Inflammatory macrophage treated with lipopolysaccharide for 1 hour (primary cell): ENCODE measurements at places on chromosomes 5 and 9.

GRCh38 chr5:65916636-65917035 is 9.7 kb upstream of the ERBIN start:
- no peak for DNase-seq

- DNase-seq = no peak
These were observed 26.7 kb downstream of the CLTA start for GRCh38 chr9:36217256-36217968.

- no peak for DNase-seq
These were observed 16.7 kb downstream of the MAMDC2 start for GRCh38 chr9:70060148-70060882.

GRCh38 chr5:97658116-97658900 is 475.3 kb upstream of the RIOK2 start:
- DNase-seq = no peak

GRCh38 chr9:104389341-104389740 is 114.7 kb upstream of the OR13F1 start:
- no peak for DNase-seq

DNA sequence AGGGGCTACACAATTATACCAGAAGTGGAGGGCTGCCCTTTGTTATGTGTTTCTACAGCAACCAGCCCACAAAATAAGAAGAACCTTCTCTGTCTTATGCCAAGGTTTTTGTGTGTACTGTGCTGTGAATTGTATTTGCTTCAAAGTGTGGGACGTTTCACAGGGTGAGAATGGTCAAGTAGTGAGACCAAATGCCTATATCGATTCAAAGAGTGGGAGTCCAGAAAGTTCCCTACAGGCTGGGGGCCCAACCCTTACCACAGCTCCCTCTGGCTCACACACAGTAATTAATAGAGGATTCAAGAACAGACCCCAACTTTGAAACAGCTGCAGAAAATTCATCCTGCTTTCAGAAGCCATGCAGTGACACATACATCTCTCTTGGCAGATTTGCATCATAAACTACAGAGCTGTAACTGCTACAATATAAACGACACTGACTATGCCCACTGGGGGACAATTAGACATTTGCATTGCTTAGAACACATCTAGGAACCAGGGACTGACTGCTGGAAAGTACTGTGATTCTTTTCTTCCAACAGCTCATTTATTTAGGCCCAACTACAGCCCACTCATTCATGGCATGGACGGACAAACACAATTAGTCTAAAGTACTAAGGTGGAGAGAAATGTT is 12.8 kb downstream of the ENC1 start:
- no peak for DNase-seq

DNA sequence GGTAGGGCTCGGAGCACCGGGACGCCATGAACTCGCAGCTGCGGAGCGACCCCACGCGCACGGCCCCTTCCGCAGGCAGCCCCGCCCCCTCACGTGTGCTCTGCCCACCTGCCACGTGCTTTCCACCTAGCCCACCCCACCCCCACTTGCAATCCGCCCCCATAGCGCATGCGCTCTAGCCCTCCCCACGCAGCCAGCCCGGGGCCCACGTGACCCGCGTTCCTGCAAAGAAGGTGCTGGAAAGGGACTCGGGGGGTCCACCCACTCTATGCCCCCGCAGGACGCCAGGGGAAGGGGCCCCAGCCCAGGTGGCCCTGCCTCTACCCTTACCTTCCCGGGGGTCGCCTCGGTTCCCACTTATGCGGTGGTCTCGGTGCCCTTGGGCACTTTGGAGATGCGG is at the start of gene SOHLH1:
SOHLH1 (minus strand) TSS at position 42 of the 400 bp plus-strand sequence; CDS start at position 28, 14 bp downstream.
- no peak for DNase-seq

DNA sequence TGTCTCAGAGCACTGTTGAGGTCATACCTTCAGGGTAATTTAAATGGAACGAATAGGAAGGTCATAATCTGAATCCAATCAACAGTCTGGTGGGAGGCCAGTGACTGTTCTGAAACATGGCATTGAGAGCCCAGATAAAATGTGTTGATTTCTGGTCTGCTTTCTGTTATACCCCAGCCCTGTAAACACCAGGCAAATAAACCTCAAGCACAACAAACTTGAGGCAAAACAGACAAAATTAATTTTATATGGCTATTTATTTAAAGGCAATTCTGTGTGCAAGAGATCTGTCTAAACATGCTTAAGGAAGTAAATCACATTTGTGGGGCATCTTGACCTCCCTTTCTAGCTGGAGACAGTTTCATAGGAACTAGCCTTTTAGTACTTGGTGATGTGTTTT is 140.9 kb upstream of the SPEF2 start:
- DNase-seq = no peak

- no peak for DNase-seq
These were observed 87.6 kb downstream of the SEMA6A start for GRCh38 chr5:116487045-116487444.

DNA sequence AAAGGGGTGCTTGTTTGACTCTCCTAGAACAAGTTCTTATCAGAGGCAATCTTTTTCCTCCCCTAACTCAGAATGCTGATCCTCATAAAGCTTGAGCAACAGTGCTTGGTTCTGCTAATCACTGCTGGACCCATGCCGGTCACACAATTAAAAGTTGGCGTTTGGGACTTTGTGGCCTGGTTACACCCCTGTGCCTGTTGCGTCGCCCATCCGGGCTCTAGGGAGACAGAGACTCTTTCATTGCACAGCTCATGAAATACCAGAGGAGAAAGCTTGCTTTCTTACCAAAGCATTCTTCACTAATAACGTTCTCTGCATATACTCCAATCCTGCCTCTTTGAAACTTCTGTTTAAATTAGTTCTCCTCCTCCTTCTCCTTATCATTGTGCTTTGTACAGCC is 301.1 kb downstream of the NR3C1 start:
- DNase-seq = no peak

GRCh38 chr9:131470581-131470991 is 32.1 kb upstream of the POMT1 start:
- no peak for DNase-seq

GRCh38 chr5:79613549-79613948 is 1.3 kb downstream of the TENT2 start:
- DNase-seq = peak; percentile 31

DNA sequence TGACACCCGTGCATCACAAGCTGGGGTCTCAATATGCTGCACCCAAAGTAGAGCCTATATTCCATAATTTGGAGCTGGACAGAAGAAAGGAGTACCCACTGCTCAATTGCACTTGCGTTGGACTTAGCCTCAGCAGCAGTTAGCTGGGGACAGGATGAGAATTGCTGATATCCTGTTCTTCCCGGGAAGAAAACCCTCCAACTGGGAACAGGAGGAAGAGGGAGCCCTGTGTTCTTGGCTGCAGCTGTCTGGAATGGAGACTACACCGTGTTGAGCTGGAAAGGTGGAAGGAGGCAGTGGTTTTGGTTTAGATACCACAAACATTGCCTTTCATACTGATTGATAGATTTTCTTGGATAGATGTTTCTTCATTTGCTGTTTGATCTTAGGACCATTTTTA is 24.6 kb downstream of the CNTLN start:
- DNase-seq = no peak

DNA sequence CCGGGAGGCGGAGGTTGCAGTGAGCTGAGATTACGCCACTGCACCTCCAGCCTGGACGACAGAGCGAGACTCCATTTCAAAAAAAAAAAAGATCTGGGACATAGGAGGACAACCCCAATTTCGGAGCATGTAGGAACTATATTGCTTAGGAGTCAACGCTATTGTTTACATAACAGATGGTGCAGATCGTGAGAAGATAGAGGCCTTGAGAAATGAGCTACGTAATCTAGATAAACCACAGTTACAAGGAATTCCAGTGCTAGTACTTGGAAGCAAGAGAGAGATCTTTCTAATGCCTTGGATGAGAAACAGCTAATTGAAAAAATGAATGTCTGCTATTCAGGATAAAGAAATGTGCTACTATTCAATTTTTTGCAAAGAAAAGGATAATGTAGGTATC is 20.3 kb downstream of the TBC1D2 start:
- DNase-seq = no peak

DNA sequence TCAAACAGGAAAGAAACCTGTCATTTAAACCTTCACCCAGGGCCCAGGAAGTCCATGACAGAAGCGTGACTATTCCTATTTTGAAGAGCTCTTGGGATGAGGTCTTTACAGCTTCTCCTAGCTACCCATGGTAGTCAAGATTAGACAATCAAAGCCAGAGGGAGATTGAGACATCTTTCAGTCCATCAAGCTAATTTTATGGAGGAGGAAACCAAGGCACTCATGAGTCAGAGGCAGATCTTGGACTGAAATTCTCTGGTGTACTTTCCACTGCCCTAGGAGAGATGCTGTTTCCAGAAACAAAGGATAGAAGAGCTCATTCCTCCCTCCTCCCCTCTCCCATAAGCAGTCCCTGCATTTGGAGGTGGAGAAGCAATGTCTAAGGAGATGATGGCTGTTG is 9.2 kb downstream of the TNFSF8 start:
- DNase-seq = peak; percentile 93
